Hematopoietic multipotent progenitor cell (in vitro differentiated cells): ENCODE measurements at places on chromosomes 13 and 19.

DNA sequence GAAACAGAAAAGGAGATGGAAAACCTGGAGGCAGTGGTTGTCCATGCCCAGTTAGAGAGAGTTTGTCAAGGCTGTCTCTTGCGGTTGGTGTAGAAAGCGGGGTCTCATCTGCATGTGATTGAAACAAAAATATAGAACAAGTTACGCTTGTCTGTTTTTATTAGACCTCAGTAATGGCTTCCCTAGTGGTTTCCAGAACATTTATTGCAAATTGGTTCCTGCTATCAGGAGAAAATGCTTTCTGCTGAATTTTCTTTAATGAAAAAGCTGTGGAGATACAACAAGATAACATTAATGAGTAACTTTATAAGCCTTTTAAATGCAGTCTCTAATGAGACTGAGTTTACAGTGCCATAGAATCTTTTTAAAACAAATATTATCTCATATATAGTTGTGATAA, 378.0 kb downstream of the DACH1 start:
- DNase-seq: no peak

GRCh38 chr19:39759457-39760184, 19.0 kb upstream of the LEUTX start:
- no peak for DNase-seq

- DNase-seq: no peak
Observed at GRCh38 chr19:39065928-39066327, 18.2 kb upstream of the ACP7 start.

GRCh38 chr13:38804536-38804935, 117.7 kb downstream of the FREM2 start:
- no peak for DNase-seq

GRCh38 chr13:29498426-29499040, 97.0 kb downstream of the SLC7A1 start:
- DNase-seq: no peak

GRCh38 chr13:109816808-109817203, 30.4 kb upstream of the IRS2 start:
- DNase-seq: no peak

DNA sequence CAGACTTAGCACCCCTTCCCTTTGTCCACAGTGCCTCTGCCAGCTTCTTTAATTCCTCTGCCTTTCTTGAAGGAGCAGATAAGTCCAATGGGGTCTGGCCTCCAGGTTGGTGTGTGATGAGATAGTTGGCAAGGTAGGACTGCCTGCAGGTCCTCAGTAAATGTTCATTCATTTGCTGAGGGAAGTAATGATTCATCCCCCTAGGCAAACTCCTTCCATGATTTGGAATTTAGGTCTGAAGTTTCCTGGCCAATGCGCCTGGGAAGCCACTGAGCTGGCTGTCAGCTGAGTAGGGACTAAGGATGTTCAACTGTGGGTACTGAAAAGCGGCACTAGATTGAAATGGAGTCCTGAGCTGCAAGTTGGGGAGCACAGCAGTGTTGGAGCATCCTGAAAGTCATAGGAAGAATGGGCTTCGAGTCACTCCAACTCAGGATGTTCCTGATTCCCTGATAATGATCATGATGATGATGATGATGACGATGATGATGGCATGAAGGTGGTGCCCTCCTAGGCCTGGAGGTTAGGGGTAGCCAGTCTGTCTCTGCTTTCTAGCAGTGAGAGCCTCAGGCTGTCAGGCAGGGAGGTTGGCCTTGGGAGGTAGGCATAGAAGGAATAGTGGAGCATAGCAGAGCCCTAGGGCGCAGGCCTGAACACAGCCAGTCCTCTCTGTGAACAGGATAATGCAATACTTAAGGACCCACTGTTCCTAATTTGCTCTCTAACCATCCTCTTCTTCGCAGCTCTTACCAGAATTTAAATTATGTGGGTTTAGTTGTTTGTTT, 44.7 kb downstream of the COL4A2 start:
- no peak for DNase-seq
